ENCODE measurements at places on chromosomes 6 and 20.

- DNase-seq, result no peak
Measured at GRCh38 chr6:20001286-20001685, 164.1 kb downstream of the ID4 start.

DNA sequence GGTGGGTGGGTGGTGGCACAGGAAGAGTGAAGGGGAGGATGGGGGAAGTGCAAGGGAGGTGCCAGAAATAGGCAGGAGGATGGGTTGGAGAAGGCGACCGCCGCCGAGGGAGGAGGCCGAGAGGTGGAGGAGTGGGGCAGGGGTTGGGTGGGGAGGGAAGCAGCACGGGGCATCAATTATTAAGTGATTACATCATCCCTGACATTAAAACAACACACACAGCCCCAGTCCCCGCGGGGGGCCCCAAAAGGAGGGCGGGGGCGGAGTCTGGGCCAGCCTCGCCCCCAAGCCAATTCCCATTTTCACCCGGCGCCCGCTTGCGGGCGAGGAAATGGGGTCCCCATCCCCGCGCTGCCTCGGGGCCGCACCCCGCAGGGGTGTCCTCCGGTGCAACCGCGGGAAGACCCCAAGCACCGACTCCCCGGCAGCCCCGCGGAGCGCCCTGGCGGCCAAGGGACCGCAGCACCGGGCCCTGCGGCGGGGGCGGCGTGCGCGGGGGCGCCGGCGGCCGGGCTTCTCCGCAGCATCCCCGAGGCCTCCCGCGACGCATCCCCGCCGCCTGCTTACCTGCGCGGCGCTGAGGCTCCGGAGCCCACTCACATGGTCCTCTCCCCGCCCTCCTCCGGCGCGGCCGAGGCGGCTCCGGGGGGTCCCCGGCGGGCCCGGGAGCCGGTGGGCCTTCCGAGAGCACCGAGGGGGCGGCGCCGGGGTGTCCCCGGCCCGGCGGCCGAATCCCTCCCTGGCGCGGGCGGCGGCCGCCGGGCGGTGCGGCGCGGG is 663 bp downstream of the FYN start:
- DNase-seq, result peak; percentile 74

- no peak for DNase-seq
Measured at GRCh38 chr6:104483225-104483834, 376.4 kb downstream of the HACE1 start.

DNA sequence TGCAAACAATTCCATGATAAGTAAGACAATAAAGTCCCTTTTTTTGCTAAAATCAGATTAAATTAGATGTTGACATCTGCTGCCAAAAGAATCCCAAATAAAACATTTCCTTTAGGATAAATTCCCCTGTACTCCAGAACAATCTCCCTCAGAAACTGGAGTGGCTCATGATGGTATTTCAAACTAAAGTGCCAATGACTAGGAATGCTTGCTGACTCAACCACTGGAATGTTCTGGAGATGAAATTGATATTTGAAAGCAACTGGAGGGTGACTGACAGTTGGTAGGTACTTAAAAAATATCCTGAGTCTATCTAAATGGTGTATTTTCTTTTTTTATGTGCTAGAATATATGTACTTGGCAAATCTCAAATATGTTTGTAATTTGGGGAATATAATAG is 350.1 kb upstream of the TSHZ2 start:
- DNase-seq, result peak; percentile 88

DNA sequence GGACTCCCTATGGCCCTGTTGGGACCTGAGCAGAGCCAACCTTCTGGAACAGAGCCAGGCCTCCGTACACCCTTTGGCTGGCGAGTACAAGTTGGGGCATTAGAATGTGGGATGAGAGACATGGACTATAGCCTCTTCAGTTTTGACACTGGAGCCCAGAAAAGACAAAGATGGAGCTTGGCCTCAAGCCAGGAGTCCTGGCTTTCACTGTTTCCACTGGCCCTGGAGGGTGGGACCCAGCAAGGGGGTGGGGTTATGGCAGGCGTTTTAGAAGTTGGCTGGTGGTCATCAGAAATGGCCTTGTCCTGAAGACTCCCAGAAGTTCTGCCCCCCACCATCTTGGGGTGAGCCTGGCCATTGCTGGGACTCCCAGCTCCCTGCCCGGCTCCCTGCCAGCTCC is 21.8 kb downstream of the ITPR3 start:
- DNase-seq, result no peak
